ENCODE measurements at places on chromosomes 7 and 10.

GRCh38 chr10:112835217-112835715 is 114.8 kb upstream of the TCF7L2 start:
- no peak for DNase-seq

- no peak for DNase-seq
These were observed 17.4 kb downstream of the PDGFA start for GRCh38 chr7:502296-502695.

DNA sequence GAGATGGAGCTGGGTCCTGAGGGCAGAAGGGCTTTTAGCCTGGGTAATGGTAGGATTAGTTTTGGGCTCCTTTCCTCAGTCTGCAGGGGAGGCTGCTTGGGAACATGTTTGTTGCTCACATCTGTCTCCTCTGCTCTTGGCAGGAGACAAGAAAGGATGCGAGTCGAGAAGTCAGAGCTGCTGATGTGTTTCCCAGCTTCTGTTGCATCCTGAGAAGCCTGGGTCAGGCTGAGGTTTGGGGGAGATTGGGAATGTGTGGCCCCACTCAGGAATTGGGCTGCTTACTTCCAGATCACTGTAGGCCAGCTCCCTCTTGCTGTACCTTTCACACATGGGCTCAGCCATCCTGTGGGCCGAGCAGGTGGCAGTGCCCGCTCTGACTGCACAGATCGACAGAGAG is 79.2 kb downstream of the CCNY start:
- DNase-seq = no peak

DNA sequence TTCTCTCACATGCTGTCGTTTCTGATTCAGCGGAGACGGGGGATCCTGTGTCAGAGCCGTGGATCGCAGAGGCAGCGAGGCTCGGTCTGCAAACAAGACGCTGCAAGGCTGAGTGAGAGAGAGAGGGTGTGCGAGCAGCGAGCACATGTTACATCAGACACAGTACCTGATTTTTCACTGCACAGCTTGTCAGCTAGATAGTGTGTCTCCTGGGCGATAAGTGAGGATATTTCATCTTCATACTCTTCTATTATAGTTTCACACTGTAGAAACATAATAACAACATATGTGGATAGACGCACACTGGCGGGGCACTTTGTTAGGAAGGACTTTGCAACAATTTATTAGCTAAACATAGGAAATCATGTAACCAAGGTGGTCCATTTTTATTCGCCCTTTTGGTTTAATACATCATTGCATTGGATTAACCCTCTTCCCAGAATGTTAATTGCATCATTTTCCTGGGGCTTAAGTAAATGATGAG is 39.5 kb downstream of the CNPY1 start:
- no peak for DNase-seq

- DNase-seq = no peak
These were observed 5.0 kb downstream of the TRIM24 start for GRCh38 chr7:138465046-138465445.

DNA sequence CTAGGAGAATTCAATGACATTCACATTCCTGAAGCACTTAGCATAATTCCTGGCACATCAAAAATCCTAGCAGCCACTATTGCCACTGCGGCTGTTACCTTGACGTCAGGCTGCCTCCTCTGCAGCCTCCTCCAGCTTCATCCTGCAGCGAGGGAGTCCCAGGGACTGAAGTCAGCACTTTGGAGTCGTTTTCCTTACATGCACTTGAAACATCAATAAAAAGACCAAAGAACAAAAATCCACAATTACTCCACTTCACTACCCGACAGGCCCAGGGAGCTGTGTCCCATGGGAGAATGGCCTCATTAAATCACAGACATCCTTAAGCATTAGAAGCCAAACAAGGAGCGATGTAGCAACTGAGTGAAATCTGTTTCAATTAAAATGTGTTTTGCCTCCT is 48.6 kb upstream of the NANOS1 start:
- DNase-seq = no peak

Measured in esophagus squamous epithelium (tissue), 5 donors.